ENCODE measurements at places on chromosomes 11 and 22.
A peak's percentile ranks its signal among the peaks of the same experiment; 100 is the strongest.

- no peak for DNase-seq
Observed at GRCh38 chr11:103061656-103062055, 30.3 kb downstream of the DCUN1D5 start.

DNA sequence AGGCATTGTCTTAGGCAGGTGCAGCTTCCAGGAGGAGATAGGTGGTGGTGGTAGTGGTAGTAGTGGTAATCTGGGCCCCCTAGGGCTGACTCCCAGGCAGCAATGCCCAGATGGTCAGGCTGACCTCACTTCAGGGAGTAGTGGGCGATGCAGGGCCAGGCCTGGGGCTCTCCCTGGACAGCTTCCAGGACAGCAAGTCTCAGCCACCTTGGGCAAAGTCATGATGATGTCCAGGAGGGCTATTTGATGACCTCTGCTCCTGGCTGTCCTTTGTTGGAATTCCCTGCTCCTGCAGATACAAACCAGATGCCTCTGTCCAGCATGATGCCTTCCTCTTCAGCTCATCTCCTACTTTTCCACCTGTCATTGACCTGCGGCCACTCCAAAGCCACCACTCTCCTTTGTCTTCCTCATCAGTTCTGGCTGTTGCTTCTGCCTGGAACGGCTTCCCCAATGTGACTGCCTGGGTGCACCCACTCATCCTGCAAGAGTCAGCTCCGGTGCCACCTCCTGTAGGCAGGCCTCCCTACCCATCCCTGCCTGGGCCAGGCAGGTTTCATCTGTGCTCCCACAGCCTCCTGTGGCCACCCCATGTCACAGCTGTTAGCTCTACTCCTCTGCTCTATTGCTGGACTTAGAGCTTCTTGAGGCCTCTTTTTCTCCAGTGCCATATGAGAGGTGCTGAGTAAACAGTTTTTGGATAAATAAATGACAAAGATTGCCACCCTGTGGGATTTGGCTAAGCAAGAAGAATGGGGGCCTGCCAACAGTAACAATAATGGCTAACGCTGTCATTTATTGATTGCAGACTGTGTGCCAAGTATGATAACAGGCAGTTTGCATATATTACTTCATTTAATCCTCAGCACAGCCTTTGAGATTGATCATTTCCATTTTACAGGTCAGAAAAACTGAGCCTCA is 172.9 kb upstream of the NECTIN1 start:
- no peak for DNase-seq

DNA sequence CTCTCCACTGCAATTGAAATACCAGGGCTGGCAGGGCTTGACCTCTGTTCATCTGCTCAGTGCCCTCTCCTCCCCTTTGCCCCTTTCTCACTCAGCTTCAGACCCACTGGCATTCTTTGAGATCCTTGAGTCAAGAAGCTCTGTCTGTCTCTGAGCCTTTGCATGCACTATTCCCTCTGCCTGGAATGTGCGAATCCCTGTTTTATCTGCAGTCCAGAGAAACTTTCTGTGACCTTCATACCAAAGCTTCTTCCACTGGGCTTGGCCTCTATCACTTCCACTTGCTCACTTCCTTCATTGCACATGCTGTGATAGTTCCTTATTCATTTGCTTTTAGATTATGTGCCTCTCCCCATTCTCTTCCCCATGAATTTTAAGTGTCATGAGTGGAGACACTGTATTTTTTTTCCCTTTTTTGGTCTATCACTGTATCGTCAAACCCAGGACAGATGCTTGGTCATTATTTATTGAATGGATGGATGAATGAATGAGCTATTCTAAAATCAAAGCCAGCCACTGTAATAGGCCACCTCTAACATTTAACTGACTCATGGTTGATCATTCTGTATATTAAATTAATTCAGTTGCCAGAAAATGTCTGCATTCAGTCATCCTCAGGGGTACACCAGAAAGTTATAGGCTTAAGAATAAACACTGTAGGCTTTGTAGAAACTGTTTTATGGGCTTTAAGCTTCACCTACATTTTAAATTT is 88.7 kb upstream of the TIMP3 start:
- peak; percentile 23 for DNase-seq

DNA sequence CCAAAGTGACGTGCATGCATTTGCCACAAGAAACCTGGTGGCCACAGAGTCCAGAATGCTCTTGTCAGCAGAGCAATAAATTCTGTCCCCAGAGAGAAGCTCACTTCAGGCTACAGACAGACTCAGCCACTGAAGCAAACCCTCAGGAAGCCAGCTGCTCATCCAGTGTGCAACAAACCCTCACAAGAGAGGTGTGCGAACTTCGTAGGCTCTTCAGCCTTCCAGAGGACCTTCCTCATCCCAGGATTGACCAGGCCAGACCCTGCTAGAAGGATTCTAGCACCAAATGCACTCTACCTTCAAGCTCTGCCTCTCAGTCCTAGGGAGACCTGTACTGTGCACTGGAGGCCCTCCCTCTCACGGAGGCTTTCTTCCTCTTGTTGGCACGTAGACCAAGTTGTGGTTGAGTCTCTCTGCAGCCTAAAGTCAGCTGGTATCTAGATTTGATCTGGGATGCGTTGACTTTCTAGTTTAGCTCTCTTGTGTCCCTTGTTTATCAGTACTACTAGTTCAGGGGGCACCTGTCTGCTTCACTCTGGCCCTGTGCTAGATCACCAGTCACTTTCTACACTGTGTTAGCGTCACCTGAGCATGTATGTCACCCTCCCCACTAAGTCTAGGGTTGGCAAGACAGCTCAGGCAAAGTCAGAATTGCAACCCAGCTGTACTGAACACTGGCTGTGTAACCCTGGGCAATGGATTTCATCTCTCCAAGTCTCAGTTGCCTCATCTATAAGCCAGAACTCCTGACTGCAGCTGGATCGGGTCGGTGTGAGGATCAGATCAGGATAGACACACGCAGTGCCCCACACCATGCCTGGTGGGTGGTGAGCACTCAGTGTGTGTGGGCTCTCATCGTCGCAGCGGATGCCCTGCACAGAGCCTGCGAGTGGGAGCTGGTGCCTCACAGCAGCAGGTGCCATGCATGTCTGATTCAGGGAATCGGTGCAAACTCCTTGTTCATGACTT is 22.1 kb upstream of the TMPRSS13 start:
- no peak for DNase-seq

- DNase-seq, result no peak
Observed at GRCh38 chr11:132864811-132865576, 667.3 kb downstream of the OPCML start.

GRCh38 chr11:62645671-62645945 is 805 bp downstream of the GANAB start:
- no peak for DNase-seq

DNA sequence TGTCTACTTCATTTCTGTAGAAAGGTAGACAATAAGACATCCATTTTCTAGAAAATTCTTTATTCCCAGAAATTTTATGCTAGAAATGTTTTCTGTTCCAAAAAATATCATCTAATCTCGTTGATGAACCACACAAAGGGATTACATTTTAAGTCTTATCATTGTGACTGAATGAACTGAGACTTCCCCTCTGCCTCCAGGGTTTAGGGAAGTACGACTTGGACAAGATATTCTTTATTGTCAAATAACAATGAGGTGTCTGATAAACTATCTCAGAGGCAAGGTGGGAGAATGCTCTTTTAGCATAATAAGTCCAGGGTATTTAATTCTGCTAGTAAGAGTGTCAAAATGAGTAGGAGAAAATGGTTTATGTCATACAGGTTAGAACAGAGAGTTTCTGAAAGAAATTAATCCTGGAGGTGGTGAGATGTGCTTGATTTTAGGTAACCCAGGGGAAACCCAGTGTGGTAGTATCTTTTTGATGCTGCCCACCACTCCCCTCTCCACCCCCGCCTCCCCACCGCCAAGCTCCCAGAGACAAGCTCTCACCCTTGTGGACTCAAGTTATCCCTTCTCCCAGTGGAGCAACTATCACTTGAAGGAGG is 100.6 kb downstream of the CD44 start:
- DNase-seq, result no peak

- no peak for DNase-seq
Observed at GRCh38 chr22:40044870-40045834, 50.4 kb downstream of the FAM83F start.

GRCh38 chr11:63573881-63574855 is 11.0 kb upstream of the PLAAT2 start:
- DNase-seq, result peak; percentile 56

- no peak for DNase-seq
Observed at GRCh38 chr11:116126562-116126961, 622.3 kb upstream of the CADM1 start.

GRCh38 chr11:120863359-120863758 is 160.5 kb upstream of the TBCEL start:
- DNase-seq, result peak; percentile 48

- DNase-seq, result no peak
Observed at GRCh38 chr11:66919923-66920322, 38.3 kb downstream of the PC start.

DNA sequence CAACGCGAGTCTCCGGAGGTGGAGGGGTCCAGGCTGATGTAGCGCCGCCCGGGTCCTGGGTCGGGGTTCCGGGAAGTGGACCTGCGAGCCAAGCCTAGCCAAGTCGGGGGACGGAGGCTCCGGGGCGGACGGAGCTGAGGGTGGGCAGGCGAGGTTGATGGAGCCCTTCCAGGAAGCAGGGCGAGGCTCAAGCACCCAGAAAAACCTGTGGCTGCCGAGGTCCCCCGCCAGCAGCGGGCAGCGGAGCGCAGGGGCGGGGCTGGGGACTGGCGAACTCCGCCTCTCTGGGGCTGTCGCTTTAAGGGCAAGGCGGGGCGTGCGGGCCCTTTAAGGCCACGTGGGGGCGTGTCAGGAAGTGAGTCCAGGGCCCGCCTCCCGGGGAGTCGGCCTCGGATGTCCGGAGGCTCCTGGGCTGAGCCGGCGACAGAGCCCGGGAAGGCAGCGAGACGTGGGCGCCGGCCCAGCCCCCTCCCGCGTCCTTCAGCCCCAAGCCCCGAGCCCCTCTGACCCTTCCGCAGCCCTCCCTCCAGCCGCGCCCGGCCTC is at the start of gene SLC35C1:
TSS of gene SLC35C1 (plus strand) at position 389 of the 544 bp plus-strand sequence. CDS start 653 bp downstream, outside the sequence.
- DNase-seq, result peak; percentile 95

GRCh38 chr11:122342089-122342744 is 226.2 kb upstream of the BLID start:
- DNase-seq, result no peak

- no peak for DNase-seq
Observed at GRCh38 chr11:30762188-30762587, 176.0 kb upstream of the MPPED2 start.

DNA sequence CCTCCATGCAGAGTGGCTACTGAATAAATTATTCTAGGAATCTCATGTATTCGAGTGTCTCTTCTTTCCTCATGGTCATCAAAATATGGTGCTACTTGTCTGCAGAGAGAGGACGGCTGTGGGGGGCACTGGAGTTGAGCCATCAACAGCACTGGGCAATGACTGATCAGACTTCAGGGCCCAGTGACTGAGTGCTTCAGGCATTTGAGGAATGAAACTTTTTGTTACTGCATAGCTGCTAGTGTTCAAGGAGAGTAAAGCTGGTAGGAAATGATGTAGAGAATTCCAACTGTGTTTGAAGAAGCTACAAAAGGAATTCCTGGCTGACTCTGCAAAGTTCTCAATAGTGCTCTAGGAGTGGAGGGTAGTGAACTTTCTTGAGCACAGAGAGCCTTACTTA is 277.7 kb downstream of the CADM1 start:
- peak; percentile 95 for DNase-seq

DNA sequence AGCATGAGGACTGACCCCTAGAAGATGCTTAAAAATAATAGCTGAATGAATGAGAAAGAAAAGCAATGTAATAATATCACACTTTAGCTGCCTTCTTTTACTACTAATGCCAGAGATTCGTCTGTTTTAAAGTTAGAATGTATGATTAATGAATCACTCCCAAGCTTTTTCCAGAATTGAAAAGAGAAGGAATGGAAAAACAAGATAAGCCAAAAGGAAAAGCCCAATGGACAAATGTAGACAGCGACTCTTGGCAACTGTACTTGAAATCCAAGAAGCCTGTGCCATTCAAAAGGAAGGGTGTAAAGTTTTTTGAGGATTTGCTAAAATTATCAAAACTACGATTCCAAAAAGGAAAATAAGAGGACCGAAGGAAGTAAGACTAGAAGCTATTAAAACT is 40.8 kb upstream of the PAMR1 start:
- no peak for DNase-seq

DNA sequence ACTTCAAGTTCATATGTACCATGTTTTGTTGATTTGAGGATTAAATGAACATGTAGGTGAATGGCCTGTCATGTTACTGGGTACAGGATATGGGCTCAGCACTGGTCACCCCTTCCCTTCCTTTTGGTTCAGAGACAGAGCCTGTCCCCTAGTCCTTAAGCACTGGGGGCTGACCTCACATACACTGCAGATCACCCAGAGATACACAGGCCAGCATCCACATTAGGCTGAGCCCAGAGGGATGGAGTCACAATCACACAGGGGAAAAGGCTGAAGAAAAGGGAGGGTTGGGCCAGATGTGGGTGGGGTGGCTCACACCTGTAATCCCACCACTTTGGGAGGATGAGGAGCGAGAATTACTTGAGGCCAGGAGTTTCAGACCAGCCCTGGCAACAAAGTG is 62.3 kb downstream of the IGLL5 start:
- no peak for DNase-seq

DNA sequence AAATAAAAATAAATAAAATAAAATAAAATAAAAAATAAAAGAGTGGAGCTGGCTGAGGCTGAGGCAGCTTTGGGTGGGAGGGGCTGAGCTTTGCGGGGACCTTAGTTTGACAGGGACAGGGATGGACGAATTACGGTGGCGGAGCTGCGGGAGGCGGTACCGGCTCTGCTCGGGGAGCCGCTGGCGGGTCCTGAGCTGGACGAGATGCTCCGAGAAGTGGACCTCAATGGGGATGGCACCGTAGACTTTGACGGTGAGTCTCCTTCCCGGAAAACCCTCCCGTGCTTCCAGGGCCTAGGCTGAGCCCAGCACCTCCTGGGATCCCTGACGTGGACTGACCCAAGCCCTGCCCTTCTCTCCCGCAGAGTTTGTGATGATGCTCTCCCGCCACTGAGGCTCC is 3.1 kb downstream of the CABP4 start:
- no peak for DNase-seq

GRCh38 chr11:134398644-134399292 is 13.3 kb downstream of the B3GAT1 start:
- no peak for DNase-seq

DNA sequence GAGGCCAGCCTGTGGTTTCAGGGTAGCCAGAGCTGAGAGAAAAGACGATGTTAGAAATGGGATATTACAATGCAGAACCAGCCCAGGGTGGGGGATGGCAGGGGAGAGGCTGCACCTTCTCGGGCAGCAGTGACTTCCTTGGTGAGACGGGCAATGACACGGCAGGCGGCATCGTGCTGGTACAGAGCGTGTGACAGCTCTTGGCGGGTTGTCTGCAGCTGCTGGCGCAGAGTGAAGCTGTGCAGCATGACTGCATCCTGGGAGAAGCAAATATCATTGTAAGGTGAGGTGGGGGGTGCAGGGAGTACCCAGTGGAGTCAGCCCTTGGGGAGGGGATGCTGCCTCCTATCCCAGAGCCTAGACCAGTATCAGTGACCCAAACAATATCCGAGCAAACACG is 3.8 kb downstream of the PRPF19 start:
- DNase-seq, result no peak
